ENCODE measurements at places on chromosomes 7 and 10. TPM values are rescaled to one million over a fixed set of nuclear protein-coding genes. Genes with fewer than 3 reads are reported as not detected.

Gene STEAP2
- total RNA-seq = 22.3 TPM

Gene LHFPL3
- total RNA-seq = not detected

Gene FGF8
- total RNA-seq = not detected

Gene GPR22
- not detected for total RNA-seq

Gene HABP2
- total RNA-seq = not detected

Gene CALY
- not detected for total RNA-seq

Gene XPNPEP1
- 252 TPM for total RNA-seq

Gene RSPH10B
- total RNA-seq = not detected

Gene AKR1D1
- not detected for total RNA-seq

Gene GPR85
- total RNA-seq = 2.1 TPM

Gene FFAR4
- total RNA-seq = not detected

Gene TMEM130
- 0.25 TPM for total RNA-seq

Gene CPED1
- 94.2 TPM for total RNA-seq

Gene TMEM140
- total RNA-seq = 18.8 TPM

Gene MACC1
- total RNA-seq = 0.06 TPM

Gene SMKR1
- not detected for total RNA-seq

Gene PDE6C
- not detected for total RNA-seq

Gene CRCP
- total RNA-seq = 29.4 TPM

Gene CFTR
- not detected for total RNA-seq

Gene TRPV5
- total RNA-seq = not detected

Gene RBP3
- not detected for total RNA-seq

Gene NRAP
- total RNA-seq = not detected

Gene STAG3
- total RNA-seq = 1.1 TPM

Gene MALRD1
- total RNA-seq = 0.66 TPM

Gene LEP
- not detected for total RNA-seq

Gene VCL
- total RNA-seq = 198 TPM
